GM13976 (cell line): ENCODE measurements at places on chromosomes 7 and 10.

DNA sequence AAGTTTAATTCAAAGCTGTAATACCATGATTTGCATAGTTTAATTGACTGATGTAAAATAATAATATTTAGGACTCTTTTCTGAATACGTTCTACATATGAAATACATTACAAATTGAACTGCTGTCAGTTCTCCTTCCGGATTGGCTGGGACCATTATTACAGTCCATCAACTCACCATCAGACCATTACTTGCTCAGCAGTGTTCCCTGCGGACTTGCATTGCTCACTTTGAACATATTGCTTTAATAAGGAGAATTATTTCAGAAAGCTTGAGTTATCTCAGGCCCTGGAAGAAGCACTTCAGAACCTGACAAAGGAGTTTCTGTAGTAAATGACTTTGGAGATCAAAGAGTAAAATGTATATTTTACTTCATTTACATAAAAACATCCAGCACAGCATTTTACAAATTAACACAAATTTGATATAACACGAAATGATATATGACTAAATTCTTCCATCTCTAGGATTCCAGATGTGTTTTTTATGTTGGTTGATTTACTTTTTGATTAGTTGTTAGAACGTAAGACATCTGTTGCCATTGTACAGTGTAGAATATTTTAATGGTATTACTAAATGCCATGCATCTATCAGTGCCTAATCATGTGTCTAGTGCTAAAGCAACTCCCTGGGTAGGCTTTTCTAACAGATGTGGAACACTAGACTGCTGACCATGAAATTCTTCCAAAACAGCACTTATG lies 418.5 kb upstream of the SEMA3A start:
- DNase-seq = no peak

DNA sequence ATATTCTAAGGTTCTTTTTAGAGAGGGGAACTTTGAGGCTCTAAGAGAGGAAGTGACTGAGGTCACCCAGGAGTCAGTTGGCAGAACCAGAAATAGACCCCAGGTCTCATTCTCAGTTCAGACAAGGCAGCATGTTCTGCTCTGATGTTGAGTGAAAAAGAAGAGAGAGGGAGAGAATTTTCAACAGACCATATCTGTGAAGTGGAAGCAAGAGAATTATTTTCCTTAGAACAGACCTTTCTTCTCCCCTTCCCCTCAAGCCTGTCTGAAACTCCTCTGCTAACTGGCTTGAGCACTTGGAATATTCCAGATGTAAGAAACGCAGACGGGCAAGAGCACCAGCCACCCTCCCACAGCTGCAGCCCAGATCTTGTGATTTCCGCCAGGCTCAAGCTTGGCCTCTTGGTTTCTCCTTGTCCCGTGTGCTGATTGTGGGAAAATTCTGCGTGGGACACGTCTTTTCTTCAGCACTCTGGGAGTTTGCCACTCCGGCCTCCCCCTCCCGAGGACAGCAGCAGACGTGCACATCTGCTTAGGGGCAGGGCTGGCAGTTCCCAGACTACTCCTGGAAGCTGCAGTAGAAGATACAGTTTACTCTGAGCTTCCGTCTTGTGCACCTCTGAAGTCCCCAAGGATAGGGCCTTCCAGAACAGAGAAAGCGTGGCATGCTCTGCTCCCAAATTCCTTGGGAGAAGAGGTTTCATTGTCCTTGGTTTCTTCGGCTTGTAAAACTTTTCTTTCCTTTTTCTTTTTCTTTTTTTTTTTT lies 22.7 kb upstream of the IKZF1 start:
- peak; percentile 51 for DNase-seq

GRCh38 chr7:343227-343822 lies 53.4 kb downstream of the FOXL3 start:
- no peak for DNase-seq

DNA sequence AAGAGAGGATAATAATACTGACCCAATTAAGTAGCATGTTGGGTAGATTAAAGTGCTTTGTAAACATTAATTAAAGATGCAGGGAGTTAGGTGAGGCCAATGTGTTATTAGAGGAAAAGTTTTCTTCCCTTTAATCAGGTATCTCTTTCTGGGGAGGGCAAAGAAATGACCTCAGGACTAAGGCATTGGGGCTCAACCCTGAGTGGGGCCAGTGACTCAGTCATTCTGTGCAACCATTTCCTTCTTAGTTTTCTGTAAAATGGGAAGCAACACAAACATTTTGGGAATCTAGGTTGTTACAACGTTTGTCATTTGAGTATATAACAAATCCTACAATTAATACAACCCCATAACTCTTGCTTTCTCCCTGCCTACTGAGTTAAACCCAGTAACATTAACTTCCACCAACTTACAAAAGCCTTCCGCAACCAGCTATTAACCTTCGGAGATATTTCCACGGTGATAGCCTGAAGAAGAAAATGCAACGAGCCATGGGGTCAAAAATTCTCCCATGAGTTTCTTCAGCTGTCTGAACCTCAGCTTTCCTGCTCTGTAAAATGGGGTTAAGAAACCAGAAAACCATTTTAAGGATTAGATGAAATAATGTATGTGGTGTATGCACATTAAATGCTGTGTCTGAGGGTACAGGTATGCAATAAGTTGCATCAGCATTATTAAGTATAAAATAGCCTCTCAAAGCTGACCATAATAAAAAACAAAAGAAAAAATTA lies 965 bp upstream of the PROSER2 start:
- DNase-seq = no peak

DNA sequence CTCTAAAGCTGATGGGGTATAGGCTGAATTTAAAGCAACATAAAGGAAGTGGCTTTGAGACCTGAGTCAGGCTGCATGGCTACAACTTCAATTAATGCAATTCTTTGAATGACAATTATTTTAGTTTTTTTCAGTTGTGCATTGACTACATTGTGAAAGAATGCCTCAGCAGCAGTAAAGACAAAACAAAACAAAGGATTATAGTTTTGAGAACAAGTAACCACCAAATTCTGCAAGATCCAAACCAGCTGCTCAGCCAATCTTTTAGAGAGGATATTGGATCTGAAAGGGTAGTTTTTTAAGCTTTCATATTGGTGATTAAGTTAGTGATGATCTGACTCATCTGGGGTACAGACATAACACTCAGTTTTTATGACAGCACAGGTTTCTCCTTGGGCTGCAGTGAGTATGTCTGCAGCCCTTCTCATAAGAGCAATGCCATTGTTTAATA lies 40.6 kb upstream of the ABCA13 start:
- DNase-seq = no peak

- no peak for DNase-seq
Measured at GRCh38 chr10:44824607-44825006, 86.5 kb upstream of the TMEM72 start.
